Natural killer cell treated with Interleukin-12 subunit alpha and Interleukin-12 subunit beta and Interleukin-15 and Interleukin-18, amount 100 ng/mL, for 72 hours (primary cell): ENCODE measurements at places on chromosomes 2 and 18. TPM values are rescaled to one million over a fixed set of nuclear protein-coding genes. Genes with fewer than 3 reads are reported as not detected.

DNA sequence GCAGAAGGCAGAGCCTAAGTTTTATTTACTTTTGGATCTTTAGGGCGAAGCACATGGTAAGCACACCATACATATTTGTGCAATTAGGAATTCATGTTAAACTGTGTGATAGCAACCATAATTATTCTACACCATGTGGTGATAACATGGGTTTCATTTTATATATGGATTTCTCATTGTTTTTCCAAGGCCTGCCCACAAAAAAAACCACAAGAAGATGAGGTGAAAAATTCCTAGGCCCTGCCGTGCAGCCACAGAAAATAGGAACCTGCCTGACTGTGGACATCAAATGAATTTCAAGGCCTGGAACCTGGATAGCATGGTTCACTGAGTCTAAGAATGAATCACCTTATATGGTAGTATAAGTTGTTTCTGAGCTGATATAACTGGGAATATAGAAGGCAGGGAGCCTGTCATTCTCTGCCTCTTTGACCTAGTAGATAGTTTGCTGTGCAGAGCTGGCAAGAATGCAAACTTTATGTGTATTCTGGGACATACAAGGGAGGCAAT lies 22.4 kb upstream of the SSB start:
- no peak for DNase-seq

DNA sequence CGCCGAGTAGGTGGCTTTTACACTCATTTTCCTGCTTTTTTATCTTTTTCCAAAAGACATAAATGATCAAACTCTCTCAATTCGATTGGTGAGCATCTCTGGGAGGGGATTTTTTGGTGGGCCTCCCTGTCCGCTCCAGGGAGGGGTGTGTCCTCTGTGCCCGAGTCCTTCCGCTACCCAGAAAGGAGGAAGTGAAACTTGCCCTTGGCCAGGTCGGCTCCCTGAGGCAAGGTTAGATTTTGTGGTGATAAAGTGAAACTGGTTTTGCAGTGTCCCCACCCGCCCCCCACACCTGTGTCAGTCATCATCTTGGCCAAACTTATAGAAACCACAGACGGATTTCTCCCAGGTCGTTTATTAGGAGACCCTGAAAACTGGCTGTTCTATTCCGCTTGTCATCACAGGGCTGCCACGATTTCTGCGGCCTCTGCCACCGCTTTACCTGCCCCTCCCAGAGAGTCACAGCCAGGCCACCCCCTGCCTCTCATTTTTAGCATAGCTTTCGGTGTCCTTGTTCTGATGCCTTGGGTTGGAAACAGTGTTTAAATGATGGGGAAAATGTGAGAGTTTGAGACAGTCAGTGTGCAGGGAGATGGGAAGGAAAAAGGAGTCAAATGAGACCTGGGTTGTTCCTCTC lies 93.6 kb downstream of the SH3BP4 start:
- peak; percentile 40 for DNase-seq

- DNase-seq: no peak
These were observed 225.9 kb downstream of the C1D start for GRCh38 chr2:67836866-67837265.

GRCh38 chr2:70779911-70780545 lies 10.4 kb downstream of the FIGLA start:
- no peak for DNase-seq

GRCh38 chr2:105383432-105384166 lies 15.3 kb downstream of the FHL2 start:
- DNase-seq: no peak

DNA sequence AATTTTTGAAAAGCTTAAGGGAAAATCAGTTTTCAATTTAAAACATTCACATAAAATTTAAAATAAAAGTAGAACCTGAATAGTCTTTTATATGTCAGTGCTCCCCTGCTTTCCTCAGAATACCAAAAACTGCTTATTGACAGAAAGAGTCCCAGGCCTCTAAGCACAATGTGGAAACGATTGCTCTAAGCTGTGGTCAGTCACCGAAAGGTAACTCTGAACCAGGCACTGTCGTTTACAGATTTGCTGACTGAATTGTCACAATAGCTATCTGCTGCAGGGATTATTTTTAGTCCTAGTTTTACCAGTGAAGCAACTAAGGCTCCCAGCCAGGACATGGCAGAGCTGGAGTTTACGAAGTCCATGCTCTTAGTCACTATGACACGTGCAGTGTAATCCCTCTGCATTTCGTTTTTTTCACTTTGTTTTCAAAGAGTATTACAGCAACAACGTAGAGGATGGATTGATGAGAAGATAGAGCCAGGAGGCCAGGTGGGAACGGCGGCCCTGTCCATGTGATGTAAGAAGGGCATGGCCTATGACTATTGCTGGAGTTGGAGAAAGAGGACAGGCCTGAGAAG lies 28.1 kb upstream of the TMEM247 start:
- no peak for DNase-seq

DNA sequence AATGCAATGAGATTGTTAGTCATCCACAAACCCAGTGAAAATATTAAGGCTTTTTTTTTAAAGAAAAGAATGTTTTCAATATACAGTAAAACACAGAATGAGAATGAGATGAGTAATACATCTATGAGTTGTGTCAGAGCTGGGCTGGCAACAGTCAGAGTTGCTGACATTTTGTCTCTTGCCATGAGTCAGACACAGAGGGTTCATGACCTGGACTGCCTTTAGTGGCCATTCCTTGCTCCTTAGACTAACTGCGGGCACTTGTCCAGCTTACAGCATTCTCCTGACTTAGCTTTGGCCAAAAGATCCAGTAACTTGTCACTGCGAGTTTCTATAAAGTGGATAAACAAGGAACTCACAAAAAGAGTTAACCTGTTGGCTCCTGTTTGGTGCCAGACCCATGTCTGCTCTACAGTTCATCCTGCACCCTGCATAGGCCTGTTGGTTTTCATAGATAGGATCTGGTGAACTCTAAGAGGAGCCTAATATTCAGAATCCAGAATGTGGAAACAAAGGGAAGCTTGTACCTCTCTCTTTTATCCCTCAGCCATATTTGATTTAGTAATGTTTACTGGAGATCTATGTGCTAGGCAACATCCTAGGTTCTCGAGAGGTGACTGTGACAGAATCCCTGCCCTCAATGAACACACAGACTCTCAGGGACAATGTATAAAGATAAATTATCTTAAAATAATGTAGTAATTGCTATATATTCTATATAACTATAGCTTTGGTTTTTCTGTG lies 391.5 kb upstream of the VWC2L start:
- DNase-seq: no peak

- no peak for DNase-seq
These were observed 134.9 kb downstream of the SOX11 start for GRCh38 chr2:5826979-5827655.

DNA sequence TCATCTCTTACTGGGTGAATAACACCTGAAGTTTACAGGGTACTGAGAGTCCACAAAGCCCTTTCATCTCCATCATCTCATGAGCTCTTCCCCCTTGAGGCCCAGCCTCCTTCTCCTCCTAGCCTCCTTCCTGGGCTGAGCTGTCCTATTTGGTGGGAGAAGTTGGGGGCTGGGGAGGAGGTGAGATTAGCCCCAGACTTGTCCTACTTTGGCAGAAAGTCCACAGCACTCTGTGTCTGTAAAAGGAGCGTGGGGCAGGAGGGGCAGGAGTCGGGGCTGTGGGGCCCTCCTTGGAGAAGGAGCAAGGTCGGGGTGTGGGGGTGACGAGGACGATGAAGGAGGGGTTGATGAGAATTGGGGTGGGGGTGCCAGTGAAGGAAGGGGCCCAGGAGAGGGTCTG lies 10.0 kb upstream of the DES start:
- DNase-seq: no peak

GRCh38 chr2:233803292-233803911 lies 25.3 kb downstream of the MROH2A start:
- no peak for DNase-seq

- no peak for DNase-seq
These were observed 8.7 kb downstream of the DCTN1 start for GRCh38 chr2:74371421-74371820.

DNA sequence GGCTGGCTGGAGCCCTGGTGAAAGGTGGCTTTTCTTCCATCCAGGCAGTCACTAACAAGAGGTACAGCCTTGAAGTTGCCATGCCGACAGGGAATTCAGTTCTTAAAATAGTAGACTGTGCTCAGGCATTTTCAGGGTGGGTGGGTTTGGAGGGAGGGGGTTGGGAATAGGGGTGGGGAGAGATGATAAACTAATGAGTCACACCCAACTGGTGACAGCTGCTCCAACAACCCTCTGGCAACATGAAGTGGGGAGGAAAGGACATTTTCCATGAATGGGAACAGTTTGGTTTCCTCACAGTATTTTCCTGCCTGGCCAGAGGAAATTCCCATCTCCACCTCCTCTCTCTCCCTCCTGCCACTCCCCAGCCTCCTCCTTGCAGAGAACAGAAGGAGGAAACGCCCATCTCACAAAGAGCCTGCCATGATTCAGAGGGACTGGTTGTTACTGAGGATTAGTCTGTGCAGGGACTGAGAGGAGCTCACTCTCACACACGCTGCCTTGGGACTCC lies 113.0 kb upstream of the SLC1A4 start:
- DNase-seq: no peak

DNA sequence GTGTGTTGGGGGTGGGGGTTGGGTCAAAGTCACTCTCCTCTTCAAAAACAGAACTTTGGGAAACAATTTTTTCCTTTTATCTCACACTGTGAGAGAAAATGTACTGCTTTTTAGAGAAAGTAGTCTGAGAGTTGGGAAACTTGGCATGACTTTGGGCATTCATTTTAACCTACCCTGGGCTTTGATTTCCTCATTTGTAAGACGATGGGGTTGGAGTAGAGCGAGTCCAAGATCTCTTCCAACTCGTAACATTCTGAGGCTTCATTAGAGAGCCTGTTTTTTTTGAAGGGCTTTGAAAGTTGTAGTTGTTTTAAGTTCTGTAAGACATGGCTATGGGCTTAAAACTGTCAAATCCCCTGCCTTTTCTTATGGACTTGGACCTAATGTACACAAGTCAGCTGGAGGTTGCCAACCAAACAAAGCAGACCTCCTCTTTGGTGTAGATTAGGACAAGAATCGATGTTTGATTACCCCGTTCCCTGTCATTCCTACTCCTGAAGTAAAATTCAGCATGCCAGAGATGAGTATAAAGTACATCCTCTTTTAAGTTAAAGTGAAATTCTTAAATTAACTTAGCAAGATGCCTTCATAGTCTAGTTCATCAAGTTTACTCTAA lies 8.4 kb downstream of the PHLPP1 start:
- DNase-seq: no peak

GRCh38 chr2:77652499-77652898 lies 130.3 kb upstream of the LRRTM4 start:
- no peak for DNase-seq

- no peak for DNase-seq
These were observed 45.5 kb upstream of the NAB1 start for GRCh38 chr2:190603374-190603773.

DNA sequence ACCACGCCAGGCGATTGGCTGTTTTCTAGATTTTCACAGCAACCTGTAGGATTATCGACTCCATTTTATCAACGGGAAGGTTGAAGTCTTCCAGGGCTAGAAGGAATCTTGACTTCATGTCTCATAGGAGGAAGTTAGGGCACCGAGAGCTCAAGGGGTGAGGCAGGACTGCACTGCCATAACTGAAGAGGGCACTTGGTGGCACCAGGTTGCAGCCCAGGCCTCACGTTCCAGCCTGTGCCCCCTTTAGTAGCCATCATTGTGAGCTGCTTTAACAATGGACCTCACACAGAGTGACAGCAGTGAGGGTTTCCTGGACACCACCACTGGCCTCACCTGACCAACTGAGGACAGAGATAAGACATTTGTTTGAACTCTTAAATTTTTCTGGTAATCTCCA lies 22.9 kb upstream of the RPL37A start:
- DNase-seq: no peak

DNA sequence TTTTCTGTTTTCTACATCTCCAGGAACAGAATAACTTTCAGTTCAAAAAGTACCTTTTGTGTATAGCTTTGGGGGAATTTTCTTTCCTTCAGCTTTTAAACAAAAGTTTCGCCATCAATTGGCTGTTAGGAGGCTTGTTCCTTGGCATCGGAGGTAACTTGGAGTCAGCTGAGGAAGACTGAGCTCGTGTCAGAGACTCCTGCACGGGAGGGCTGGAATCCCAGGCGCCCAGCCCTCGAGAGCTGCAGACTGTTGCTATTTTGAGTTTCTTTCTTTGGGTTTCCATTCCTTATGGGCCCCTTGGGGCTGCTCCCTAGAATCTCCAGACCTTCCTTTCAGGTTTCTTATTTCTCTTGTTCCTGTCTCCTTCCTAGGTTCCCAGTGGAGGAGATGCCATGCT lies 8.1 kb downstream of the EMILIN2 start:
- DNase-seq: no peak

- DNase-seq: no peak
These were observed 173.5 kb downstream of the ATAD2B start for GRCh38 chr2:23753291-23754010.

DNA sequence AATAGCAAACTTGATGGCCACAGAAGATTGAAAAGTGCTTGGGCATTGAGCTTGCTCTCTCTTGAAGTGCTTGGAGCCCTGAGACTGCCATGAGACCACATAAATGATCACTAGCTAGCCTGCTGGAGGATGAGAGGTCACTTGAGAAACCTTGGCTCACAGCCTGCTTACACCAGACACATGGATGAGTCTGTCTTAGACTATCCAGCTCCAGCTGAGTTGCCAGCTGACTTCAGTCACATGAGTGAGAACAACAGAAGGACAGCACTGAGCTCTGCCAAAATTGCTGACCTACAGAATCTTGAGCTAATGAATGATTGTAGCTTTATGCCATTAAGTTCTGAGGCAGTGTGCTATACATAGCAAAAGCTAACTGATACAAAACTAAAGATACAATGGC lies 18.1 kb downstream of the NABP1 start:
- no peak for DNase-seq

DNA sequence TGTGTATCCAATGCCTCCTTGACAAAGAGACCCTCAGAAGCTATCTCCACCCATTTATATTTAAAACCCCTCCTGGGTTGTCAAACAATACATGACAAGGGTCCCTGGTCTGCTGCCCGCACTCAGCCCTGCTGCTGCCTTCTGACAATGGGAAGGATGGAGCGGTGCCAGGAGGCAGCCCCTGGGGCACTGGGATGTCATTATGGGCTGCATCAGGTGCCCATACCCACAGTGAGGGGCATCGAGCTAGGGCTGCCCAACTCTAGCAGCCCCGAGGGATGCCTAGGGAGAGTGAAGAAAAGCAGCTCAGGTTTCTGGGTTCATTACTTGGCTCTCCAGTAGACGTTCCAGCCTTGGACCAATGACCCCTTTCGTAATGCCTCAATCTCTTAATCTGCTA lies 301.7 kb downstream of the ALK start:
- DNase-seq: no peak

SLC20A1 gene
- total RNA-seq: 168 TPM

ASB18 gene
- not detected for total RNA-seq

TUBB8B gene
- not detected for total RNA-seq

DLX1 gene
- total RNA-seq: not detected

PSMD14 gene
- 106 TPM for total RNA-seq

ANKRD30B gene
- not detected for total RNA-seq

ALPI gene
- total RNA-seq: not detected
